ENCODE measurements at places on chromosomes 2 and 18. TPM values are rescaled to one million over a fixed set of nuclear protein-coding genes. Genes with fewer than 3 reads are reported as not detected.

Gene DOCK10
- total RNA-seq: 66.2 TPM

Gene ALLC
- not detected for total RNA-seq

Gene AKAIN1
- not detected for total RNA-seq

Gene SLC9A4
- not detected for total RNA-seq

Gene STPG4
- total RNA-seq: not detected

Gene ADRA2B
- total RNA-seq: under 0.01 TPM

Gene ATL2
- total RNA-seq: 125 TPM

Gene SALL3
- total RNA-seq: not detected

Gene MAP3K19
- total RNA-seq: not detected

Gene NEU2
- total RNA-seq: not detected

Gene TMEM200C
- 0.33 TPM for total RNA-seq

Gene SLC8A1
- total RNA-seq: 112 TPM

Gene MLPH
- total RNA-seq: 5.2 TPM

Gene SPP2
- not detected for total RNA-seq

Gene PRSS56
- total RNA-seq: not detected

Gene KCNIP3
- 2.9 TPM for total RNA-seq

Gene PRKAG3
- total RNA-seq: 0.41 TPM

Gene DNER
- total RNA-seq: not detected

Gene SLC38A11
- total RNA-seq: not detected

Gene REG3G
- not detected for total RNA-seq

Gene MYCN
- not detected for total RNA-seq

Gene HOXD12
- not detected for total RNA-seq

Gene ALK
- total RNA-seq: 0.27 TPM

Gene SFTPB
- total RNA-seq: 0.09 TPM

Gene OR6B2
- not detected for total RNA-seq

Gene LAPTM4A
- 251 TPM for total RNA-seq

Gene TCF23
- total RNA-seq: not detected

Gene GLB1L
- 10.5 TPM for total RNA-seq

Gene CASP10
- total RNA-seq: 9.1 TPM

Gene NAB1
- total RNA-seq: 34.4 TPM

Gene ITGA6
- total RNA-seq: 4.0 TPM

Gene TUBB8B
- not detected for total RNA-seq

Gene CCDC121
- total RNA-seq: 7.0 TPM

Gene YPEL5
- 102 TPM for total RNA-seq

Gene ELOA2
- not detected for total RNA-seq

Gene PJVK
- total RNA-seq: 1.6 TPM

Gene CRYBA2
- not detected for total RNA-seq

Gene KRTCAP3
- not detected for total RNA-seq

Gene LYPD1
- 0.74 TPM for total RNA-seq
